ENCODE measurements at places on chromosomes 11 and 22.
A peak's percentile ranks its signal among the peaks of the same experiment; 100 is the strongest.

DNA sequence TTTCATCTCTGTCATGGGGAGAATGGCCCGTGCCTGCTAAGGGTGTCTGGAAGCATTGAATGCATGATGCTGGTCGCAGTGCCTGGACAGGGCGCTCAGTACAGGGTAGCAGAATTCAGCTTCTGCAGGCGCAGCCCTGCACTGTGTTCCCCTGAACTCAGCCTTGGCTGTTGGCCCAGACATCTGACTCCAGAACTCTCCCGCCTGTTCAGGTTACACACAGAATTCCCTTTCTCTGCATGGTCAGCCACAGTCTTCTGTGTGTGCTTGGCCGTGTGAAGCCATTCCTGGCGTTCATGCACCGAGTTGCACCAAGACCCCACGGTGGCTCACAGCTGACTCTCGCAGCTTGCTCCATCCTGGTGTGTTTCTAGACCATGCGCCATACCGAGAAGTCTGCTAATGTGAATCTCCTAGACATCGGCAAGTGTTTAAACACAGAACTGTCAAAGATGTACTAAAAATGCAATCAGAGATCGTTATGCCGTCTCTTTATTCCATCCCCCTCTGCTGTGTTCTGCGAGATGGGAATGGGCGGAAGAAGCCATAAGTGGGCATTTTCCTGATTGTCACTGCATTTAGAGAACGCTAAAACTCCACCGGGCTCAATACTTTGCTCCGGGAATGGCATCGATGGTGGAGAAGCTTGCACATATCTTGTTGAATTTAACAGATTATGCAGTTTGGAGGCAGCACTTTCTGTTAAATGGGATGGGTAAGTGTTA lies 55.6 kb downstream of the MPPED1 start:
- DNase-seq, result no peak

- DNase-seq, result peak; percentile 87
These were observed 20.0 kb upstream of the CASP12 start for GRCh38 chr11:104918113-104918824.

DNA sequence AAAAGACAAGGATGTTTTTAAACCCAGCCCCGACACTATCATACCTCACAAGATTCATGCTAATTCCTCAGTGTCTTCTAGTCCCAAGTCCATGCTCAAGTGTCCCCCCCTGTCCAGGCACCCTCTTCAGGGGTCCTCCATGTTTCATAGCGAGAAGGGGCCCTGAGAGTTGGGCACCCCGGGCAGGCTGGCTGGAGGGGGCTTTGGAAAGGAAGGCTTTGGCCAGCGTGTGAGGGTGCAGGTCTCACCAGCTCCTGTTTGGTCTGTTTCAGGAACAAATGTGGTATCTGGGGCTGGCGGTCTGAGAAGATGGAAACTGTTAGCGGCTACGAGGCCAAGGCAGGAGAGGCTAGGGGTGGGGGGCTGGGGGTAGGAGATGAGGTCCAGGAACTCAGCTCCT lies 4.5 kb upstream of the SSH3 start:
- DNase-seq, result no peak

DNA sequence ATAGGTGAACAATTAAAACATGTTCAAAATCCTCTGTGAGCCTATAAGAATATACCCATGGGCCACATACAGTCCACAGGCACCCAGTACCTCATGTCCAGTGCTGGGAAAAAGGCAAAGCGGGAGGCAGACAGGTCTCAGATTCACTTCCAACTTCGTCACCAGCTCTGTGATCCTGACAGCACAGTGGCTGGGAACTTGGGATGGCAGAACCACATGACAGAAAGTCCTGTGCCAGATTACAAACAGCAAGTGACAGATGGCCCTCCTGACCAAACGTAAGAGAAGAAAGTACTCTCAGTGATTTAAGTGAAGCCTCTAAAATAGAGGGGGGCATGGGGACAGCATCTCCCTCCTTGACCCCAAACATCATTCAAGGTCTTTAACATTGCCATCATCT lies 5.8 kb downstream of the SLC1A2 start:
- DNase-seq, result no peak

DNA sequence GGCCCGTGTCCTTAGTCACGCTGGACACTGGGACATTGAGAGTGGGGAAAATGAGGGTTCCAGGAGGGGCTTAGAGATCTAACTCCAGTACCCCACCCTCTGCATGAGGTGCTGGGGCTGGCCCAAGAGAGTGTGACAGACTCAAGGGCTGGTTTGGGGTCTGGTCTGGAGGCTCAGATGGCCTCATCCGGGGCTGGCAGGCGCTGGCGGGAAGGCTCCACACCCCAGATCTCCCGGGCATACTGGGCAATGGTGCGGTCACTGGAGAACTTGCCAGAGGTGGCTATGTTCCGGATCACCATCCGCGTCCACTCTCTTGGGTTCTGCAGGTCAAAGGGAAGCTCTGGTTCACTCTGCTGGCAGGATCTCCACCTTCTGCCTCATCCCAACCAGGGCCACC lies 2.5 kb upstream of the RASGRP2 start:
- no peak for DNase-seq

DNA sequence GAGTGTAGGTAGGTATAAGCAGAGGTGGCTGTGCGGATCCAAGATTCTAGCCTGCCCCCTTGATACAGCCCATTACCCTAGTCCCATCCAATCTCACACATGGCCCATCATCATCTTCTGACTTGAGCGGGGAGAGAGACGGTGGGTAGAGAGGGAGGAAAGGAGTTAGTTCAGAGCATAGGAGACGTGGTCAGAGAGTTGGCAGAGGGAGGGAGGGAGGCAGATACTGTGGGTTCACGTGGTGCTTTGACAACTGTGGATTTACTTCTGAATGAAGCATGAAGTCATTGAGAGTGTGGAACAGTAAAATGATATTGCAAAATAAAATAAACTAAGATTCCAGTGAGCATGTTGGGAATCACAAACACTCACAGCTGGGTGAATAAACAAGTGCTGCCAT lies 31.4 kb upstream of the VPREB1 start:
- DNase-seq, result no peak

- DNase-seq, result peak; percentile 83
These were observed 7.3 kb downstream of the C11orf97 start for GRCh38 chr11:94519478-94520084.

DNA sequence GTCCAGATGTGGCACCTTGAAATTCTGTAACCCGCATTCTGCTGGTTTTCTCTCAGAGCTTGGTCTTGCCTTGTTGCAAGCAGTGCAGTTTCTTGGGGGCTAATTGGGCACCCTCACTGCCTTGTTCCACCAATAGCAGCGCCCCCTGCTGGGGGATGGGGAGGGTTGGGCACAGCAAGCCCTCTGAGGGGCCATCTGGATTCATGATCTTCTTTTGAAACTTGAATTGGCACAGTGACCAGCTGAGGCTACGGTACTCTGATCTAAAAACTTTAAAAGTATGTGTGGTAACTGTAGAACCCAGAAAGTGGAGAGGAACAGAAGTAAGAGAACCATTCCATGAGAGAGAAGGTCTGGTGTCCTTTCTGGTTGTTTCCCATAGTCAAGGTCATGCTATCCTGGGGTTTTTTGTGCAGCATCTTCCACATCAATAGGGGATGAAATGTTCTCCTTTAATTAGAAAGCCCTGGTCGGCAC lies 64.2 kb downstream of the MED15 start:
- peak; percentile 59 for DNase-seq

DNA sequence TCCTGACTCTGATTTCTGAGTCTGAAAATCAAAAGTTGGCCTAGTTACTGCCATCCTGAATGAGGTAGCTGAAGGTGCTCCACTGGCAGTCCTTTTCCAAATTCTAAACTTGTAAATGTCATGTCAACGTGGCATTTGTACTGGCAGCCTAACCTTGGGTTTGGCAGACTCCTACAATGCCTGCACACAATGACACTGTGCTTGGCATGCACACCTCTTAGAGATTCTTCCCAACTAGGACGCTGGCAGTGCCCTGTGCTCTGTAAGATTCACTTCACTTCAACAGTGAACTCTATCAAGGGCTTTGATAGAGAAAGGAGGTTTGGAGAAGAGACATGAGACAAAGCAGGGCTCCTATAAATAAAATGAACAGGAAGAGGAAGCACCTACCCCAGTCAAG lies 21.9 kb upstream of the PPP2R1B start:
- DNase-seq, result no peak

DNA sequence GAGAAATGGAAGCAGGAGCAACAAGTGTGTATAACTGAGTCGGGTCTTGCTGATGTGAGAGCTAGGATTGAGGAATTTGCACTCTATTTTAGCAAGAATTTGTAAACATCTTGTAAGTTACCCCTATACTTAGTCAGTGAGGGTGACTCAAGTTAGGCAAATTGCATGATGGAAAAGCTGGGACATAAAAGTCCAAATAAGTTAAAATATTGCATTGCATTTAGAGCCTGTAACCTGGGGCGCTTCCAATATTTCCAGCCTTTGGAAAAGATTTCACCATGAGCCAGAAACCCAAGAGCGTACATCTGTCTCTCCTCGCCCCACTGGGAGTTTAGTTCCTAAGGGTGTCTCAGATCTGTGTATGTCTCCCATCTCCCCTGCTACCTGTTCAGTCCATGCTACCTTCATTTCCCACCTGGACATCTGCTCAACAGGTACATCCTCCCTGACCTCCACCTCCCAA lies 37.0 kb upstream of the ACCSL start:
- DNase-seq, result no peak

- DNase-seq, result no peak
These were observed 32.3 kb downstream of the ADAMTS15 start for GRCh38 chr11:130480711-130481140.

GRCh38 chr22:21000207-21000986 lies 1.5 kb downstream of the THAP7 start:
- DNase-seq, result peak; percentile 23

DNA sequence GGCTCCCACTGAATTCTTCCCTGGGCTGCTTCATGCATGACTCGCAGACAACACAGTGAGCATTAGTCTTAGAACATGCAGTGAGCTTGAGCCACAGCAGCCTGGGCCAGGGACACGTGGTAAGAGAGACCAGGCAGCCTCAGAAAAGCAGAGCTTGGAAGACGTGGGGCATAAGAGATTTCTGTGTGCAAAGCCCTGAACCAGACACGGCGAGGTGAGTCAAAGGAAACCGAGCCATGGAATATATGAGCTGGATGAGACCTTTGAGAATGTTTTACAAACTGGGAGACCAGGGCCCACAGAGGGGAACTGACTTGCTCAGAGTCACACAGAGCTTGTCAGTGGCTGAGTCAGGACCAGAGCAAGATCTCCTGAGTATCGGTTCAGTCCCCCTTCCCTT lies 8.5 kb upstream of the FXYD6 start:
- DNase-seq, result no peak

DNA sequence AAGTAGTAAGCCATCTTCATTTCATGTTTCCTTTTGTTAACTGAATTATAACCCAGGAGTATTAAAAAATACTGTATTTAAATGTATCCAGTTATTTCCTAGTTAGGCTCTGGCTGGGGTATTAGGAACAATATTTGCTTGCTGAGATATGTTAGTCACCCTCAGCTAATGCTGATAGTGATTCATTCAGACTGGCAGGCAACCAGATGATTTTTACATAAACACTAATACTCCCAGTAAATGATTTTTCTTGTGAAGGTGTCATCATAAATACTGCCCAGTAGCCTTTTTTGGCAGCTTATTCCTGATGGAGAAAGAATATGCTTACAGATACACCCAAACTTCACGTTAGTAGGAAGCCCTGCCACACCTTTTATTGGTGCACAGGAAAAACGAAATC lies 8.1 kb downstream of the YWHAH start:
- DNase-seq, result peak; percentile 66

DNA sequence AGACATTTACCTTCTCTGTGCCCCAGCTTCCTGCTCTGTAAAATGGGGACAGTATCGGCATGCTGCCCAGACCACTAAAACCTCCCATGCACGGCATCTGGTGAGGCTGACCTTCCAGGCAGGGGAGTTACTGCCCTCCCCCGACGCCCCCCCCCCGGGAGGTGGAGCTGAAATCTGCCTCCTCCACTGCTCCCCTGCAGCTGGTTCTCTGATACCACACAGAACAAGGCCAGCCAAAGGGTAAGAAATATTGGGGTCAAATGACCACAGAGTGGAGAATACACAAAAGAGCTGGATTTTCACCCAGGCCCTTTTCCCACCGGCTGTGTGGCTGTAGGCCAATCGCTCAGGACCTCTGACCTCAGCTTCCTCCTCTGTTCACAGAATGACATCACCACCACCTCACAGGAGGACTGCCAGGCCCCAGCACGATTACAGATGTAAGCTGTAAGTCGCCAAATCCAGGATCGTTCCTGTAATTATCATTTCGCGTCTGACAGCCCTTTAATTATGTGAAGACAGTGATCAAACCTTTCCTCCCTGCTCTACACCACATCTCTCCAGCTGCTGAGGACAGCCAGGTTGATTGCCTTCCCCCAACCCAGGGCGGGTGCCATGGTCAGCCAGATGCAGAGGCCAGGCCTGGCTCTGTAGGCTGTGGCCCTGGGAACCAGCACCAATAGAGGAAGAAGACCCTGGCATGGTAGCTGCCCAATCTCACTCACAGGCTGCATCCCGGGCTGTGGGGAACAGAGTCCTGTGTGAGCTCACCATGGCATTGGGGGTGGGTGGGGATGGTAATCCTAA lies 35.7 kb upstream of the KLHL35 start:
- DNase-seq, result peak; percentile 36

GRCh38 chr11:64810891-64811272 lies 531 bp upstream of the MEN1 start:
- no peak for DNase-seq

DNA sequence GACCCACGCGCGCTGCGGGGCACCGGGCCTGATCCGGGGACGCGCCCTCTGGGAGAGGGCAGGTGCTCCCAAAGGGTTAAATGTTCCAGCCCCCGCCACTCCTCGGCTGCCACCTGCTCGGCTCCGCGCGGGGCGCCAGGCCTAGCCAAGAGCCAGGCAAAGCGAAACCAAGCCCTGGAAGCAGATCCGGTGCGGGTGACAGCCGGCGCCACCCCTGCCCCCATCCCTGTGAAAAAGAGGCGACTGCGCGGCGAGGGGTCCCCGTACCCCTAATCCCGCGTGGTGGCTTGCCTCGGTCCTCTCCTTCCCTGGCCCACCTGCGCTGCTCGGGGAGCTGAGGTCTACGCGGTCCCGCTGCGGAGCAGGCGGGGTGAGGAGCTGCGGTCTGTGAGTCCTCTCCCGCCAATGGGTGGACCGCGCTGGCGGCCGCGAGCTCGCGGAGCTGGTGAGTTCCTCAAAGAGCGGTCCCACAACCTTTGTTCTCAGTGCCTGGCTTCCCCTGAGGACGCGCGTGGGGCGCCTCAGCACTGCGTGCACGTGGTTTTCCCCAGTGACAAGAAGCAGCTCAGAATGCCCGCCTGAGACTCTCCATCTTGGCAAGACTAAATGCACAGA lies at the start of gene ME3:
ME3 (minus strand) TSS at position 610 of the 615 bp plus-strand sequence.
- peak; percentile 68 for DNase-seq

GRCh38 chr11:44638032-44638431 lies 72.6 kb downstream of the CD82 start:
- no peak for DNase-seq

- no peak for DNase-seq
These were observed 252.7 kb downstream of the SBF2 start for GRCh38 chr11:10041332-10041731.
